H54 (cell line): ENCODE measurements at places on chromosomes 5 and 9.

DNA sequence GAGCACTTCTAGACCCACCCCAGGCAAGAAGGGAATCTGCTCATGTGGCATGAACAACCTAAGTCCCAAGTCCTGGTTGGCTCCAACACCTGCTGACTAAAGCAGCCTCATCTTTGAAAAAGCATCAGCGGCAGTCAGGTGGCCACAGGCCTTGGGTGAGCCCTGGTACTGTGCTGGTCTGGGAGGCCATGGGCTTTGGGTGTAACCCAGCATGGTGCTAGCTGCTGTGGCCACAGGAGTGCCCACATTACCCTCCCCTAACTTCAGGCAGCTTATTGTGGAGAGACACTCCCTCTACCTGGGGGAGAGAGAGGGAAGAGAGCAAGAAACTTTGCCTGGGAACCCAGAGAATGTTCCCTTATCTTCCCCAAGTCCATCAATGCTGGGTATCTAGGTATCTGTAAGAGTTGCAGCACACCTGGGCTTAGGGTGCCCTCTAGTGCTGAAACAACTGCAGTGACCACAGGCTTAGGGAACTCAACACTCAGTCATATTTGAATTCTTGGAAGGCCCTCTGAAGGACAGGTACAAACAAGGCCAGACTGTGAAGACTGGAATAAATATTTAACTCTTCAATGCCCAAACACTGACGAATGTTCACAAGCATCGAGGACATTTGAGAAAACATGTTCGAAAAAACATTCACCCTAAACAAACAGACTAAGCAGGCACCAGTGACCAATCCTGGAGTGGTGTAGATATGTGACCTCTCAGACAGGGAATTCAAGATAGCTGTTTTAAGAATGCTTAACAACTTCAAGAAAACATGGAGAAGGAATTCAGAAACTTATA lies 69.9 kb upstream of the OR2K2 start:
- DNase-seq = no peak

DNA sequence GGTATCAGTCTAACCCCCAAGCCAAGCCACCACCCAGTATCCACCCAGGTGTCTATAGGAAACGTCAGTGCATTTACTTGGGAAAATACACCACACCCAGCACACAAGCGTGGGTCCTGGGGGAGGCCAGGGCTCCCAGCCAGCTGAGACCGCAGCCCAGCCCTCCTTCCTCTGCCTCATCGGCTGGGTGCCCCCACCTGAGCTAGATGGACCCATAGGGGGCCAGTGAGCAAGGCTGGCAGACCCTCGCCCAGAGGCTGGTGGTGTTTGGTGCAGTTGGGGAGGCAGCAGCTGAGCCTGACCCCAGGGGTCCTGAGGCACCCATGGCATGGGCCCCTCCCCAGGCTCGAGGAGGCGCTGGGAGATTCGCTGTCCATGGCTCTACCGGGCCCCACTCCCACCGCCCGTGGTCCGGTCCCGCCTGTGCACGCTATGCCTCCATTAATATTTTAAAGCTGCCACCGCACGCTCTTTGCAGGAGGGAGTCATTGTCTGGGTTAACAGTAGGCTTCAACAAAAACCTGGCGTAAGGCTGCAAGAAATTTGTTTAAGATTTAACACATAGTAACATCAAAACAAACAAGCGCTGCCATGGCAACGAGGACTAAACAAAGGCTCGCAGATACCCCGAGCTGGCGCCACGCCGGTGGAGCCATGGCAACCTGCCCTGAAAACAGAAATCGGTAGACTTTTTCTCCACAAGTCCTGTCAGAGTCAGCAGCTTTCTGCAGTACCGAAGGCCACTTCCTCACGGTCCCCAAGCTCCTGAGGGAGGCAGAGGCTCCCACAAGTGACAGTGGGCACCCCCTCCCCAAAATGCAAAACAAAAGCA lies 20.6 kb downstream of the TPPP start:
- peak; percentile 75 for DNase-seq

DNA sequence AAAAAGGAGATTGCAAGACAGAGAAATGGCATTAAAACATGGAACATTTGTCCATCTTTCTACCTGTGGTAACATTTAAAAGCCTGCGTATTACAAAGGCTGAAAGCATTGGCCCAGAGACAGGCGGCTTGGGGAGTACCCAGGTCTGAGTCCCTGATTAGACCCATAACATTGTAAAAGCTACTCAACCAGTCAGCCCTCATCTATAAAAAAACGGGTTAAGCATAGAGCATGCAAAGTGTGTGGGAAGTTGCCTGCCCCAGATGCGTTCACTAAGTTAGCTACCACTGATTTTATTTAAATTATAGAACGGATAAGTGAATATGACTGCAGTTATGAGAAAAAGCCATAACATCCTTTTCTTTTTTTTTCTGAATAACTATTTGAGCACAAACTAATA lies 276.1 kb downstream of the CDH12 start:
- no peak for DNase-seq

DNA sequence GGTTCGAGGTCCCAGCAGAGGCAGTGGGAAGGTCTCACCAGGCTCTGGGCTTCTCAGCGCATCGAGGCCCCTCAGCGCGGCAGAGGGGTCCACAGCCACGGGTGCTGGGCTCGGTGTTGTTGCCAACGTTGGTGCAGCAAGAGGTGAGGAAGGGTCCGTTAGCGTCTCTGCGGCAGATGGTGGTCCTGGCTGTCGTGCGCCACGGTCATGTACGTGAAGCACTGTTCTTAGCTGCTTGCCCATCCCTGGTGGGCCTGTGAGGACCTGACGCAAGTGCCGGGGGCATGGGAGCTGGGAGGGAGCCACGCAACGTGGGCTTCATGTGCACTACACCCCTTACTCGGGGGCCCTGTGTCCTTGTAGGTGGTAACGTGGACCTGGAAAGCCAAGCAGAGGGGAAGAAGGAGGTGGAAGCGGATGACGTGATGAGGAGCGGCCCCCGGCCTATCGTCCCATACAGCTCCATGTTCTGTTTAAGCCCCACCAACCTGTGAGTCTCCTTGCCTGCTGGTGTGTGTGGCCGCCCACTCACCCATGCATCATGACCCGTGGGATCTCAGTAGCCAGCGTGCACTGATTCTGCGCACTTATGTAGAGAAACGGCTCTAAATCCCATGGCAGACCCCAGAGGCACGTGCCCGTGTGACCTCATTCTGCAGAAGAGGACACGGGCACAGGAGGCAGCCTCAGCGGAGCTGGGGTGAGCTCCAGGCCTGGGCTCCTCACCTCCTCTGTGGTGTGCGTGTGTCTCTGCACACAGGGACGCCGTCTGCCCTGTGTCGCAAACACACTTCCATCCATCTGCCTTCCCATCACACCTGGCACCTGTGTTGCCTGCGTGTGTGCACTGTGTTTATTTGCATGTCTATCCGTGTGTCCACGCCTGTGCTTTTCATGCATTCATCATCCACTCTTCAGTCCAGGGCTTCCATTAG lies 166.1 kb downstream of the CACNA1B start:
- no peak for DNase-seq

GRCh38 chr9:132588098-132588497 lies 5.7 kb downstream of the BARHL1 start:
- DNase-seq = no peak

DNA sequence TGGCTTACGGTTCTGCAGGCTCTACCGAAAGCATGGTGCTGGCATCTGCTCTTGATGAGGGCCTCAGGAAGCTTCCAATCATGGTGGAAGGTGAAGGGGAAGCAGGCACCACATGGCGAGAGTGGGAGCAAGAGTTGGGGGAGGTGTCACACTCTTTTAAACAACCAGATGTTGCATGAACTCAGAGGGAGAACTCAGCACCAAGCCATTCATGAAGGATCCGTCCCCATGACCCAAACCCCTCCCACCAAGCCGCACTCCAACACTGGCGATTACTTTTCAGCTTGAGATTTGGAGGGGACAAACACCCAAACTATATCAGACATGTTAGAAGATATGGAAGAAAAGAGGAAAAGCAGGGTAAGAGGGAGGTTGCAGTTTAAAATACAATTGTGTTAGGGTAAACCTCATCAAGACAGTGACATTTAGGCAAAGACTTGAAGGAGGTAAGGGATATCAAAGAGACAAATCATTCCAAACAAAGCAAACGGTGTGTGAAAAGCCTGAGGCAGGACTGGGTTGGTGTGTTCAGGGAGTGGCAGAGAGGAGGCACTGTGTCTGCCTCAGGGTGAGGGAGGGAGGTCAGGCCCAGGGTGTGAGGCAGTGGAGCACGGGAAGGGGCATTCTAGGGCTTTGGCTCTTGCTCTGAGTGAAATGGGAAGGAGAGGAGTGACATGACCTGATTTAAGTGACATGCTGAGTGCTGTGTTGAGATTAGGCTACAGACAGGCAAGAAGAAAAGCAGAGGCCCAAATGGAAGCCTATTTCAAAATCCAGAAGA lies 80.9 kb downstream of the SREK1 start:
- DNase-seq = no peak

GRCh38 chr9:93059011-93059714 lies 662 bp downstream of the SUSD3 start:
- DNase-seq = no peak

DNA sequence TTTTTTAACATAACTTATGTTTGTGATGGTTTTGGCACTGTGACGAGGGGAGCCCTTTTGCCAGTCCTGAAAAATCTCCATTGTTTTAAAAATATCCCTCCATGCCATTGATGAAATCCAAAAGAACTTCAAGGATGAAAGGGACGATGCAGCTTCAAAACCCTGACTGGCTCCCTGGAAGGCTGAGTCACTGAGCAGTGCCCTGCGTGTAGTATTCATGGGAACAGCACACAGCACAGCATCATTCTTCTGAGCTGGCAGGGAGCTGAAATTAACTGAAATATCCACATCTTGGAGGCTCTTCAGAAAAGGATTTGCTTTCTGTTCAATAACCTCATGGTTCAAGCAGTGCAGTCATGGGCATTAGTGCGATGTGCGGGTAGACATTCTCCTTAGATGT lies 29.7 kb downstream of the PDE4D start:
- DNase-seq = no peak

GRCh38 chr5:125410537-125411070 lies 664.2 kb upstream of the ZNF608 start:
- no peak for DNase-seq

DNA sequence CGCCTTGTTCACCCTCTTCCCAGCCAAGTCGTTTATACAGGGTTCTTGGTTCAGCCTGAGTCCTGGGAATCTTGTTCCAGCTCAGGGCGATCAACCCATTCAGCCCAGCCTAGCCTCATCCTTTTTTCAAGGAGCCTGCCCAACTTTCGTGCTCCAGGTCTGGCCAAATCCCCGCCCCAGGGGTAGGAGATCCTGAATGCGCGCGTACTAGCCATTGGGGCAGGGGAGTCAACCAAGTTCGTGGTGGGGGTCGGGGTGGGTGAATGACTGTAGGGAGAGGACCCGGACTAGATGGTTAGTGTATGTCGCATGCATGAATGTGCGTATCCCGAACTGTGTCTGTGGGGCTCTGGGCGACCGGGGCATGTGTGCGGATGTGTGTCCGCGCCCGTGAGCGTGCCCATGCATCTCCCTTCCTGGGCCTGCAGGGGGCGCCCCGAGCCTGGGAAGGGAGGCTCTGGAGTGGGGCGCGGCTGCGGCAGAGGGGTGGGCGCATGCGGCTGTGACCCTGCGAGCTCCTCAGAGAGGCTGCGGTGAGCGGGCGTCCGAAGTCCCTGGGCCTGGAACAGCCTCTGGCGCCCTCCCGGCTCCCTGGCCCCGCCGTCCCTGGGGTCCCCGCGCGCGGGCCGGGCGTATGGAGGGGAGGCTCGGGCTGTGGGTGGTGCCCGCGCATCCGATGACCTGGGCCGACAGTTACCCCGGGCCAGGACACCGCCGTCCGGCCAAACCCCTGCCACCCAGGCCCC lies 8.7 kb downstream of the CCL21 start:
- peak; percentile 70 for DNase-seq

DNA sequence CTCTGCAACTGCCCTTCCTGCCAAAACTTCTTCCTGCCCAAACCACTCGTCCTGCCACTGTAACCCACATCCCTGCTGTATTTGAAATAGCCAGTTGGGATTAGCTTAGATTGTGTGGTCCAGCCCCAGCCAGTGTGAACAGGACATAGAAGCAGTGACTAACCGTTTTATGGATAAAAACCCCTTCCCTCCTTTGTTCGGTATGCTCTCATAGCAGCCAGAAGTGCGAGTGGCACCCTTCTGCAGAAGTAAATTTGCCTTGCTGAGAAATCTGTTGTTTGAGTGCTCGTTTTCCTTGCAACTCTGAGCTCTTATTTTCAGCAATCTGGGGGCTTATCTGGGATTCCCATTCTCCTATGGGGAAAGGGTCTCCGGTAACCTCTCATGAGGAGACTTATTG lies 470.0 kb downstream of the PRDM9 start:
- DNase-seq = no peak

DNA sequence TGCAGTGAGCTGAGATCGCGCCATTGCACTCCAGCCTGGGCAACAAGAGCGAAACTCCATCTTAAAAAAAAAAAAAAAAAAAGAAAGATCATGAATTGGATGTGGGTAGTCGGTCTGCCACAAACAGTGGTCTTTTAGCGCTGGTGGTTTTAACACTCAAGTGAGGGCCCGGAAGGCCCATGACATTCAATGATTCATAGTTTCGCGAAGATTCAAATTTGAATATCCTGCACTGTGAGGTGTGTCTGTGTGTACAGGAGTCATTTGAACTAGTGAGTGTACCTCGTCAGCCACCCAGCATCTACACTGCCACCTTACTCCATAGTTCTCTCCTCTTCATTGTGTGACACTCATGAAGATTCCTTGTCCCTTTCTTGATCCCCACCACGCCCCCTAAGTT lies 41.3 kb downstream of the CFAP77 start:
- DNase-seq = no peak

DNA sequence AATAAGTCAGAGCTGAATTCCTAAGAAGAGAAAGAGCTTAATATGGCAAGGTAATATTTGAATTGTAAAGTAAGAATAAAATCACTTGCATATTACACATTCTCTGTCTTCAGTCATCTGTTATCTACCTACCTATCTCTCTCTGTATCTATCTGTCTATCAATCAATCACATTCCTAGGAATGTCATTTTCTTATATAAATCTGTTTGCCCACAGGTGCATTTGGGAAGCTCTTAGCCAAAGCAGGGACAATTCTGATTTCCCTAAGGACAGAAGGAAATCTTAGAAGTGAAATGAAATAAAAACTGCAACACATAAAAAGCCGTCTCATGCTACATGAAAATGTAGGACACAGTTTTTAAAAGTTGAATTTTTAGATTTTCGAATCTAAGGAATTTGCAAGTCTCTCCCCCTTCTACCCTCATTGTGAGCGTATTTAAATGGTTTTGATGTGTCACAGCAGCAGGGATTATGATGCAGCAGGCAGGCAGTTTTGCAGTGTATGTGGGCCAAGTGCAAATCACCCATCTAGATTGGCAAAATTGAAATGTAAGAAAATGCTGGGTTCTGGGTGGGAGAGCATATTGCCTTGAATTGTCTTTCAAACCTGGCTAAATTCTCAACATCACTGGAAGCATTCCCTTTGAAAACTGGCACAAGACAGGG lies 155.7 kb downstream of the ACER2 start:
- DNase-seq = no peak

GRCh38 chr9:93380410-93381060 lies 71.0 kb upstream of the FAM120A start:
- no peak for DNase-seq

GRCh38 chr9:126148994-126149393 lies 177.6 kb upstream of the MVB12B start:
- no peak for DNase-seq
